ENCODE measurements at places on chromosomes 2 and 18.

- no peak for DNase-seq
These were observed 65.2 kb downstream of the RBBP8 start for GRCh38 chr18:22998344-22998743.

- DNase-seq: no peak
These were observed 178.3 kb upstream of the TWIST2 start for GRCh38 chr2:238669581-238670080.

DNA sequence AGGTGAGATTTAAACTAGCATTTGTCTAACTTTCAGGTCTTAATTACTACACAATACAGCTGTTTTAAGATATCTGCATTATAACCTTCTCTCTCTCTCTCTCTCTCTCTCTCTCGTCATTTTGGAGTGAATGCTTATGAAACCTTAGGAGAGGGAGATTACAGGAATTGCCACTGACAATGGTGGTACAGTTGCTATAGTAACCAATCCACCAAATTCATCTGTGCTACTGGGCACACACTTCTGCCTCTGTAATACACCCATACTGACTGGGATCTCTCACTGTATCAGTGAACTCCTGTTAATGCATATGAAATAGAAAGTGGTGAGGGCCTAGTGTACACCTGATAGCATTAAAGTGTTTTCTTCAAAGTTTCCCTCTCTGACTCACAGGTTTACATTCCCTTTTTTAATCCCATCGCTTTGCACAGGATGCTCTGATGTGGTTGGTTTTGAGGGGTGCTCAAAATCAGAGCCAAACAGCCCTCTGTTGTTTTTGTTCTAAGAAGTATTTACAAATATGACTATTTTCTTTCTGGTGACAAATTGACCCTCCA, 13.1 kb downstream of the KLHL14 start:
- DNase-seq: no peak

GRCh38 chr2:120343433-120344105, 2.4 kb upstream of the INHBB start:
- DNase-seq: no peak

DNA sequence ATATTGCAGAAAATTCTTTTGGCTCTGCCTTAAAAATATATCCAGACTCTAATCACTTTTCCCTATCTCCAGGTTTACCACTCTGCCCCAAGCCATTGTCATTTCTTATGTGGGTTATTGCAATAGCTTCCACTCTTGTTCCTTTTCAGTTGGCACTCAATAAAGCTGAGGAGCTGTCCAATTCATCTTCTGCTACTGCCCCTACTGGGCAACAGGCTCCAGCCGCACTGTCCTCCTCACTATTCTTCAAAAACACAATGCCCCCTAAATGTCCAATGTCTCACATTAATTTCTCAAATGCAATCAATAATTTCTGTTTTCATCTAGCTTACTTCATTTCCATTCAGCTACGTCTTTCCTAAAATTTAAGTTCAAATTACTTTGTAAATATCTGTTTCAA, 1262.5 kb upstream of the CDH2 start:
- no peak for DNase-seq

GRCh38 chr18:8659609-8660242, 45.6 kb upstream of the MTCL1 start:
- no peak for DNase-seq

DNA sequence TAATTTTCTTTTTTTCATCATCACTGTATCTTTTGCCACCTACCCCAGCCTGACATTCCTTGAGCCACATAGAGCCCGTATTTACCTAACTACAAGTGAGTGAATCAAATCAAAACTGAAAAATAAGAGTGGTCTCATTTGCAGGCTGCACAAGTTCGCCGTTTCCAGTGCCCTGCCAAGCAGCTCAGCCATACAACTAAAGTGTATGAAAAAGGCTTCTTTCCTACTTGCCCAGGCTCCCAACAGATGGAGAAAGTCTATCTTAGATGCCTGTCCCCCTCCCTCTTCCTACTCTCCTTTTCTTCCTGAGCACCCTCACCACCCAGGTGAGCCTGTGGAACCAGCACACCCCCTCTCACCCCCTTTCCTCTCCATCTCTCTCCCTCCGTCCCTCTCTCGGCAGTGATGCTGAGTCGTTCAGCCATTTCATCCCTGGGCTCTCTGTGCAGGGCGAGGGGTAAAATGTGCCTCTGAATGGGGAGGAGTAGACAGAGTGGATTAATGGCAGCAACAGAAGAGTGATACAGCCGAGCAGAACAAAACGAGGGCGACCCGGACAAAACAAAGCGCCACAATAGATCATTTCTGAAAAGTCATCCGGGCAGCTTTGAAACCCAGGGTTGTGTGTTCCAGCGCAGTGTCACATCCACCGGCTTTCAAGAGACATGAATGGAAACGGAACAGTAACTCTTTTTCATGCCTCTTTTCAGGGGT, 65.0 kb upstream of the POU3F3 start:
- no peak for DNase-seq

GRCh38 chr2:232438091-232438490, 17.9 kb upstream of the ALPI start:
- DNase-seq: no peak

GRCh38 chr18:43751835-43752234, 474.5 kb upstream of the SYT4 start:
- no peak for DNase-seq

DNA sequence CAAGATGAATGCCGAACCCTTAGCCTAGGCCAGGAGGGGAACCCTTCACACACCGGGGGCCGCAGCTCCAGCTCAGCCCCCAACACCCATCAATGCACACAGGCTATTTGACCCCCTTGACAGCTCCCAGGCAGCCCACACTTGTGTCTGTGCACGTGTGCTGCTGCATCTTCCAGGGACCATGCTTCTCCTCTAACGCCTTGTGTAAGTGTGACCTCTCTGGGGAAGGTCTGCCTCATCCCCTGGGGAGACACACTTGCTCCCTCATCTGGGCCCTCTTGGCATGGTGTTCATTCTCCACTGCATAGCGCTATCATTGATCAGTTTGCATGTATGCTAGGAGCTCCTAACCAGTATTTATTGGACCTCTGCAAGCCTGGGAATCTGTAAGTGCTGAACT, 120.0 kb upstream of the FHL2 start:
- no peak for DNase-seq

GRCh38 chr2:133271105-133271504, 297.2 kb downstream of the NCKAP5 start:
- no peak for DNase-seq

DNA sequence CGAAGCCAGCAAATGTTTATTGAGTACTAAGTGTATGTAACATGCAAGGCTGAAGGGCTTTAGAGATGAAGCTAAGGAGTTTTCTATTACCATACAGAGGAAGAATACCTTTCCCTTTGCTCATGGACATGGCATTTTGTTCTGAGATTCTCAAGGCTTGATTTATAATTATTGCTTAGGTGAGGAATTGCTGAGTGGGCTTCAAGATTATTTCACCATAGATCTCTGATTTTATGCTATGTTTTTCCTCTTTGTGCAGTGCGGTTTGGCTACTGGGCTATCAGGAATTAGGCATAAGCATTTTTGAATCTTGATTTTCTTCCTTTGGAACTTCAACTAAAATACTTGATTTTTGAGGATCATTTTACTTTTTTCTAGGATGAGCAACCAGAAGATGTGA, 42.5 kb downstream of the VRK2 start:
- DNase-seq: no peak

DNA sequence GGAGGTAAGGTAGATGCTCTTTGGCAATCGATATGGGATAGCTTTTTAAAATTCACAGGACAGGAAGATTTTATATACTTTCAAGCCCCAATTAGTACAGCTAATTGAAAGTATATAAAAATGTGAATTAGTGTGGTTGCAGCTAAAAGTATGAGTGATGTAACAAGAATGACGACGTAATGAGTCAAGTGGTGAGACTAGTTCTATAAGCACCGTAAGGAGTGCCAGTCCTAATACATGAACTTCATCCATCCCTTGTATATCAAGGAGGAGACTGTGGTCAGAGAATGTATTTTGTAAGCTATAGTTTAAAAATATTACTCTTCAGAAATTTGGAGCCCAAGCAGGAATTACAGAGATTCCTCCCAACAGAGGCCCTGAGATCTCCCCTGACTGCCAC, 25.8 kb downstream of the DNAJC27 start:
- no peak for DNase-seq

- no peak for DNase-seq
These were observed 120.7 kb upstream of the AGAP1 start for GRCh38 chr2:235373171-235373570.

DNA sequence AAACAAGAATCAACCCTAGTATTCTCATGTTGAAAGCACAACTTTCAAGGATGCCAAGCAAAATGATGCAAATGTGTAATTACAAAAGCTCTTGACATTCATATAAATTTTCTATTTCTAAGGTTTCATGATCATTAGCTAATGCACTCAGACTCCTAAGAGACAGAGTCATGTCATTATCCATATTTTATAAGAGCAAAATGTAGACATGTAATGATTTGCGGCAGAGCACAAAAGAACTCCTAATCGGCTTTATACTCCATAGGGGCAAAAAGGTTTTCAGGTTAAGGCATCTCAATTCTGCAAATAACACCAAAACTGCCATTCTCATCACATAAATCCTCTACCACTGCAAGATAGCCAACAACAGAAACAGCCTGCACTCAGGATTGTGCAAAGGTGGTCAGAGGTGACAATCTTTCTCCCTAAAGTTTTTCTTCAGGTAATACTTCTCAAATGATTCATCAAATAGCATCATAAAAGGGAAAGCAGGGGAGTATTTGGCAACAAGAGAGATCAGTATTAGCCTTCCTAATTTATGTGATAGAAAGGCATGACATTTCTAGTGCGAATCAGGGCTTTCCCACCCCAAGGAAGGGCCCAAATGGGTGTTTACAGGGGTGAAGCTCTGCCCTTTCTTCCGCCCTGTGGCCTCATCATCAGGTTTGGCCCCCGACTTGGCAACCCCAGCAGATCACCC, 64.7 kb downstream of the STK39 start:
- DNase-seq: no peak

GRCh38 chr2:71926089-71926447, 221.6 kb downstream of the CYP26B1 start:
- DNase-seq: no peak

DNA sequence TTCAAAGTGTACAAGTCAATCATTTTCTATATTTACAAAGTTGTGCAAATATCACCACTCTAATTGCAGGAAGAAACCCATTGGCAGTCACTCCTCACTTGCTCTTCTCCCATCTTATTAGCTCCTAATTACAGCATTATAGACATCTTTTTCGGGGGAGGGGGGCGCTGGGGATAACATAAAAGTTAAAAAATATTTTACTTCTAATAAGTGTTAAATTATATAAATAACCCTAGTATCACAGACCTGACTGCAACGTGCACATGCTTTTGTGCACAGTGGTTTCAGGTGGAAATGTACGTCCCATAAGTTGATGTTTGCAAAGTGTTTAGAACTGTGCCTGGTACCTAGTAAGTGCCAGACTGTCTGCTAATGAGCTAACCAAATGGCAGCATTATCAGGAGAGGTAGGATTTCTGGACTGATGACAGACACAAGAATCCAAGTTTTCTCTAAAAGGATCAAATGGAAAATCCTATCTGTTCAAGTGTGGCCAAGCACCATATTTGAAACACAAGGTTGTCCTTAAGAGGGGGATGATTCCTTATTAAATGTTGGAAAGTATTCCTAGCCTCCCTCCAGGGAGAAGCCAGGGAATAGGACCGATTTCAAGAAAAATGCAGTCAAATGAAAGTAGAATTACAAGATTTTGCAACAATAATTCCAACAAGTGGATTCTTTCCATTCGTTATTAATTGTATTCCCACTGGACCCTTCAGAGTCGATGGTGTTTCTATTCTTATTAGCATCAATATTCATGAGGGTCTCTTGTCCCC, 70.0 kb downstream of the ACKR3 start:
- DNase-seq: no peak

DNA sequence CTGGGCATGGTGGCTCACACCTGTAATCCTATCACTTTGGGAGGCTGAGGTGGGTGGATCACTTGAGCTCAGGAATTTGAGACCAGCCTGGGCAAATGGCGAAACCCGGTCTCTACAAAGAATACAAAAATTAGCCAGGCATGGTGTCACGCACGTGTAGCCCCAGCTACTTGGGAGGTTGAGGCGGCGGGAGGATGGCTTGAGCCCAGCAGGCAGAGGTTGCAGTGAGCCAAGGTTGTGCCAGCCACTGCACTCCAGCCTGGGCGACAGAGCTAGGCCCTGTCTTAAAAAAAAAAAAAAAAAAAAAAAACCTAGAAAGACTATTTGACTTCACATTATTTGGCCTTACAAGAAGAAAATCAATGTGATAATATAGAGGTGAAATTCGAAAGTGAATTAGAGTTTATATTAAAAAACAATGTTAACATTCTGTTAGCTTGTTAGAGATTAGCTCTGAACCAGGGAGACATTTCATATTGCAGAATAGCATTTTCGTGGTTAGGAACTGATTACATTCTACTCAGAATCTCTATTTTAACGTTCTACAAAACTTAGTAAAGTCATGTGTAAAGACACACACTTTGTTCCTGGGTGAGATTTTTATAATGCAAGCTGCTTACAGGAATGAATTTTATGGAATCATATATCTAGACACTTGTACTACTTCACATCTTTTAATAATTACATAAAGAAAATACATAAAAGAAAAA, 120.5 kb downstream of the THADA start:
- DNase-seq: no peak

DNA sequence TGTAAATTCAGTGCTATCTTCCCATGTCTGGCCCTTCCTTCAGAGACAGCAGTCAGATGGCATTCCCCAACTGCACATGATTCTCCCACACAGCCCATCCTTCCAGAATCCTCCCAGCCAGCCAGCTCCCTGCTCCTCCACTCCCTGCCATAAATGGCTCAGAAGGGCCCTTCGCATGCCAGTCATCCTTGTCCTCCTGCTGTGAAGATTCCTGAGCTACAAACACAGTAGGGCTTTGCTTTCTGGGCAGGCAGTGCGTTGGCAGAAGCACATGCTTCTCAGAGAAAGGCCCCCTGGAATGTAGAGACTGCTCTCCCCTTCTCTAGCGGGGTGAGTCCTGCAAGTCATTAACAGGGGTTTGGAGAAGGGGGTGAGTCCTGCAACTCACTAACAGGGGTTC, 71.9 kb downstream of the TEX51 start:
- no peak for DNase-seq

DNA sequence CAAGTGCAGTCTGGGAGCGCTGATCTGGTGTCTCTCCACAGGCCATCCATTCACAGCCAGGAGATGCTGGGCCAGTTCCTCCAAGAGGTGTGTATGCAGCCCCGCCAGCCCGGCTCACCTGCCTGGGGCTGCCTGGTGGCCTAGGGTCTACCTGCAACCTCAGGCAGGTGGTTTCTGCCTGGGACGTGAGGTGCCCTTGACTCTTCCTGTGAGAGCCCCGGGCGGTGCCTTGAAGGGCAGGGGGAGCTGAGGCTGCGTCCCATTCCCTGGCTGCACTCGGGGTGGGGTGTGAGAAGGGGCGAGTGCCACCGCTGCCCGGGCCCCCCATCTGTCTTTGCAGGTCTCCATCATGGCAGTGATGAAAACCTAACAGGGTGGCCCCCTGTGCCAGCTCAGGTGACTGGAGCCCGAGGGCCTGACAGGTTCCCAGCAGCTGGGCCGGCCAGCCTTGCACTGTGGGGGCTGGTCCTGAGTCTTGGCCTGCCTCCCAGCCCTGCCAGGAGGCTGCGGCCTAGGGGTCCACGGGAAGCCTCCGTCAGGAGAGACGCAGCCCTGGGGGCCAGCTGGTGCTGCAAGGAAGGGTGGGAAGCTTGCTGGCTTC, 11.9 kb downstream of the CAPN10 start:
- no peak for DNase-seq

GRCh38 chr2:65477590-65477989, 45.2 kb upstream of the SPRED2 start:
- DNase-seq: no peak

All from NCI-H2081 treated with DMSO at 0.1 percent for 48 hours (cell line).